ENCODE measurements at places on chromosomes 6 and 20.

GRCh38 chr6:70040766-70041165 is 174.4 kb downstream of the COL19A1 start:
- no peak for DNase-seq

DNA sequence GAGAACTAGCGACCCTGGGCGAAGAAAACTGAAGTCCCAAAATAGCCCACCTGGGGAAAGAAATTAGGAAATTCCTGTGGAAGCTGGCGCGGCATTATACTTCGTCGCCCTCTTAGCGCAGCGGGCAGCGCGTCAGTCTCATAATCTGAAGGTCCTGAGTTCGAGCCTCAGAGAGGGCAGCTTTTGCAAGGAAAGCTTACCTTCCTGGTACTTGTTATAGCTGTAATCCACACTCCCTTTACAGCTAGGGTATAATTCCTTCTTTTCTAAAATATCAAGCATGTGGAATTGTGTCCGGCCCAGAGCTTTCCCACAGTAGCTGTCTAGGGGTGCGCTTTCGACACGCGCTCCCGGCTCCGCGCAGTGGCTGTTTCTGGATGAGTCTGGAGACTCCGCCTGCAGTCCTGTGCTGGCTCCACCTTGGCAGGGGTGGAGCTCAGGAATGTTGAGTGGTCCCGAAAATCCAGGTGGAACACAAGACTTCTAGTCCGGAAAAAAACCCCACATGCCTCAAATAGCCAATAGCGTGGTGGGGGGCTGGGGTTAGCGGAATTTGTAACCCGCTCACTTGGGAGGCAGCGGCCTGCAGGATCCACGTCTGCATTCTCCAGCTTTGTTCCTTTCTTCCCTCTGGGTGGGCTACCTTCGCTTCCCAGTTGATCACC is 83.7 kb upstream of the ZNF322 start:
- peak; percentile 85 for DNase-seq

DNA sequence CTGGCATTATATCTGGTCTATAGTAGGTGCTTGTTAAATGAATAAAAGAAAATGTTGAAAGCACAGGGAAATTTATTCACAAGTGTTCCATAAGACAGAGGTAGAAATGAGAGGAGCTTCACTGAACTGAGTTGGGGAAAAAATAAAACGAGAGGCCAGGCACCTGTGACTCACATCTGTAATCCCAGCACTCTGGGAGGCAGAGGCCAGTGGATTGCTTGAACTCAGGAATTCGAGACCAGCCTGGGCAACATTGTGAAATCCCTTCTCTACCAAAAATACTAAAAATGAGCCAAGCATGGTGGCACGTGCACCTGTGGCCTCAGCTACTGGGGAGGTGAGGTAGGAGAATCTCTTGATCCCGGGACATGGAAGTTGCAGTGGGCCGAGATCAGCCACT is 28.1 kb upstream of the IBTK start:
- no peak for DNase-seq

- DNase-seq = peak; percentile 96
Observed at GRCh38 chr6:75098709-75099108, 107.1 kb downstream of the COL12A1 start.

- no peak for DNase-seq
Observed at GRCh38 chr6:35505999-35506412, 6.7 kb downstream of the TULP1 start.

DNA sequence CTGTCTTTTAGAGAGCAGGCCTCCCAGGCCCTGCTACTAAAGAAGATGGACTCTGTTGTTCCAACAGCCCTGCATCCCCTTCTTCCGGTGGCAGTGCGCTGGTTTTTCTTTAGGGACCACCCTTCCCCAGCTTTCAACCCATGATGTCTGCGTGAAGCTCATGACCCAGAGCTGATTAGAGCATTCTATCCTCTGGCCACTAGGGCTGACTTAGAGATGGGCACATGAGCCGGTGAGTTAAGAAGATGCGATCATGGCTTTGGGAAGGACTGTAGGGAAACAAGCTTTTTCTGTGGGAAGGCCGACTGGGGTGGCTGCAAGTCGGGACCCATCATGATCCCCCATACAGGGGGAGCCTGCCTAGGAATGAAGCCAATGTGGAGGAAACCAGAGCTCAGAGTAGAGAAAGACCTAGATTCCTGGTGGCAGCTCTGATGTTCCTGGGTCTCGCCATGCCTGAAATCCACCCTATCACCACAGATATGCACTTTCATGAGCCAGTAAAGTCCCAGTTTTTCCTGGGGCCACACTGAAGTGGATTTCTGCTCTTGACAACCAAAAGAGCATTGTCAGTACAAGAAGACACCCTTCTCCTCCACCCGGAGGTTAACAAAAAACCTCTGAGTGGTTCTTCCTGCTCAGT is 29.1 kb upstream of the STX16 start:
- DNase-seq = no peak

DNA sequence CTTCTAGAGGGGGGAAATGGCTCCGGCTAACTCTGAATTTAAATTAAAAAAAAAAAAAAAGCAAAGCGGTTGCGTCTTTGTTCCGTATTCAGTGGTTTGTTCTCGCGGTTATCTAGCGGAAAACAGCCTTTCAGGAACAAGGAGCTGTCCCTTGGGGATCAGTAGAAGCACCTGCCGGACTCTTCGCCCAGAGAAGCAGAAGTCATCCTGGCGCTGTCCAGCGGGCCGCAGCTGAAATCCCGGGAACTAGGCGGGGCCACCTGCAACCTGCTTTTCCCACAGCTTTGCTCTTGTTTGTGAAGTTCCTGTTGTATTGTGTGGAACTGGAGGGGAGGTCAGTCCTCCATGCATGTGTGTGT is 43.9 kb upstream of the GJE1 start:
- peak; percentile 56 for DNase-seq

DNA sequence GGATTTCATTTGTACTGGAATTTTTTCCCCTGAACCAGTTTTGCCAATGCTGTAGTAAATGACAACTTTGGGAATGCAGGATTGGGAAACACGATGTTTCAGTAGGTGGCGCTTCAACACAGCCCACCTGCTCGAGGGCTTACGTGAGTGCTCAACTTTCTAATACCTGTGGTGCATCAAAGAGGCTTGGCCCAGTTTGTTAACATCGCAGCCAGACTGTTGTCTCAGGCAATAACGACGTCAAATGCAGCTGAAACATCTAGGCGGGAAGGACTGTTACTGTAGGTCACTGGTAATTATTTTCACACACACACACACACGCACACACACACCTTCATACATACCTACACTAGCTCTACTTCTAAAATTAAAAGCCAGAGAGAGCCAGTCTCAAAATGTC is 815.5 kb upstream of the SLC35B3 start:
- DNase-seq = peak; percentile 66

DNA sequence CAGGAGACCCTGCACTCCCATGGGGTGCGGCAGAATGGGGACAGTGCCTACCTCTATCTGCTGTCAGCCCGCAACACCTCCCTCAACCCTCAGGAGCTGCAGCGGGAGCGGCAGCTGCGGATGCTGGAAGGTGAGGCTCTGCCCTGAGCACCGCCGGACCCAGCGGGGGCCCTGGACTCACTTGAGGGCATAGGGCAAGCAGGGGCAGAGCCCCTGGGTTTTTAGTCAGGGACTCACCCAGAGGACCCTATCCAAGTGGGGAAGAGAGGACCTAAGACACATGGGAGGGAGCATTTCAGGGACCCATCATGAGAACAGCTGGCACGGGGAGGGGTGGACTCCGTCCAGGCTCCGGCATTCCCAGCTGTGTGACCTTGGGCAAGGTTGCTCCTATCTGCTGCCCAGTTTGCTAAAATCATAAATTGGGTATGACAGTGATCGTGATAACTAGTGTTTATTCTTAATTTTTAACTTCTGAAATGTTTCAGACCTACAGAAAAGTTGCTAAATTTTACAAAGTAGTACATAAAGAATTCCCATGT is 9.8 kb downstream of the RBCK1 start:
- no peak for DNase-seq

DNA sequence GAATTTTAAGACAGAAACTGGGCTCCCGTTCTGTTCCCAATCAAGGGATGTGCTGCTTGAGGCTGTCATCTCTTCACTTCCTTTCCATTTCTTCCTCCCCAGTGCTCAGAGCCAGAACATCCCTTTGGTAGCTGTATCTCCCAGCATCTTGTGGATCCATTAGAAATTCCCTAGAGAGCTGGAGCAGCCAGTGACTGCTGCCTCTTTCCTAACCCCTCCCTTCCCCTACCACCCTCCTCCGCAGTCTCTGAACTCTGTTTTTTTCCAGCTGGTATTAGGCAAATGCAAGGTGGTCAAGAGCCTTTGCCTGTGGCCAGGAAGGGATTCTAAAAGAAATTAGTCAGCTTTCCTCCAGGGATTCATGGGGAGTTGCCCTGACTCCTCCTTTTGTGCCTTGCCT is 208.0 kb downstream of the EYA2 start:
- no peak for DNase-seq

DNA sequence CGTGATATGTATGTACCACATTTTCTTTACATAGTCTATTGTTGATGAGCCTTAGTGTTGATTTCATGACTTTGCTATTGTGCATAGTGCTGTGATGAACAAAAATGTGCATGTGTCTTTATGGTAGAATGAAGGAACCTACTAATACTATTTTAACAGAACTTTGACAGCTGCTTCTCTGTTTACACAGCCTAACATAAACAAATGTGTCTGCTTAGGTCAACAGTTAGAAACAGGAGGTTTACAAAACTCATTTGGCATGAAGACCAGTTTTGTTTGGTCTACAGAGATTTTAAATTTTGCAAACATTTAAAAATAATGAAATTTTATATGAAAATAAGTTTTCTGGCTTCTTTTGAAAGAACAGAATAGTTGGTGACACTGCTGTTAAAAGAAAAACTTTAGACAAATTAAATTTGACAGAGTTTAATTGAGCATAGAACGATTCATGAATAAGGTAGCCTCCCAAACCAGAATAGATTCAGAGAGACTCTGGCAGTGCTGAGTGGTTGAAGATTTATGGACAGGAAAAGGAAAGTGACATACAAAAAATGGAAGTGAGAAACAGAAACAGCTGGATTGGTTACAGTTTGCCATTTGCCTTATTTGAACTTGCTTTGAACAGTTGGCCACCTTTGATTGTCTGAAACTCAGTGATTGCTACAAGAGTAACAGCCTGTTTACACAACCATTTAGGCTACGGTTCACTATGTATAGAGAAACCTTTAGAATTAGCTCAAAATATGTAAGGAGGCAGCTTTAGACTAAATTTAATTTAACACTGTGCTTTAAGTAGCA is 715.8 kb upstream of the HS3ST5 start:
- no peak for DNase-seq

DNA sequence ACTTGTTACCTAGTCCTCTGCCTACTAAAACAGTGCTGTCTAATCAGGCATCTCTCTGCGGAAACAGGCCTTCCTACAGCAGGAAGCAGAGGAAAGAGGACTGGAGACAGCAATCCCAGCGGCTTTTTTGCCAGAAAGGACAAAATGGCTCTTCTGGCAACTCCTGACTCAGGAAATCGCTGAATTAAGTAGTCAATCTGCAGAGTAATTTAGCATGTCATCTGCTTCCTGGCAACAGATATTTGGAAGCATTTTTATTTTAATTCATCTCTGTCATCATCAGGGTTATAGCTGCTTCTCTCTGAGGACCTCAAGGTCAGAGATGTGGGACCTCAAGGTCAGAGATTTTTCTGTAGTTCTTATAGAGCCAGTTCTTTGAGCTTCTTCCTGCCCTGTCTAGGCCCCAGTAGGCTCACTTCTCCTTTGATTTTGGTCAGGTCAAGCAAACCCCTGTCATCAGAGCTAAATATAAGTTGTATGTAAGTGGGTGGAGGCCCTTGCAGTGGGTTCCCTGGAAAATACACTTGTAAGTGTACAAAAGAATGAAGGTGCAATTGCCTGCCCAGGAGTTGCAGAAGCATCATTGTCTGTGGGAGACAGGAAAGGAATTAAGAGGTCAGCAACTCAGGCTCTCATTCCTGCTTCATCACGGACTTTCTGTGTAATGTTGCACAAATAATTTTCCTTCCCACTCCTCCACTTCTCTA is 229.4 kb downstream of the ALDH8A1 start:
- no peak for DNase-seq

- no peak for DNase-seq
Observed at GRCh38 chr6:85118233-85118632, 331.6 kb upstream of the NT5E start.

DNA sequence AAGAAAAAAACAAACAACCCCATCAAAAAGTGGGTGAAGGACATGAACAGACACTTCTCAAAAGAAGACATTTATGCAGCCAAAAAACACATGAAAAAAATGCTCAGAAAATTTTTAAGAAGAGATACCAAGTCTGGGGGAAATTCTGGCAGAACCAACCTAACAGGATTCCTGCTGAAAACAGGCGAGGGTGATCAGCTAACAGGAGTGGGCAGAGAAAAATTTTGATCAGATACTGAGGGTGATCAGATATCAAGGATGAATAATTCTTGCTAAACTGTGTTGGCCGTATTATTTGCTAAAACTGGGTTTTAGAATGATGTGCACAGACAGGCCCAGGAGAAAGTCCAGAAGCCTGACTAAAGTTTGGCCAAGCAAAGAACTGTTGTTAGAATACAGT is 557.3 kb downstream of the CD109 start:
- DNase-seq = no peak

DNA sequence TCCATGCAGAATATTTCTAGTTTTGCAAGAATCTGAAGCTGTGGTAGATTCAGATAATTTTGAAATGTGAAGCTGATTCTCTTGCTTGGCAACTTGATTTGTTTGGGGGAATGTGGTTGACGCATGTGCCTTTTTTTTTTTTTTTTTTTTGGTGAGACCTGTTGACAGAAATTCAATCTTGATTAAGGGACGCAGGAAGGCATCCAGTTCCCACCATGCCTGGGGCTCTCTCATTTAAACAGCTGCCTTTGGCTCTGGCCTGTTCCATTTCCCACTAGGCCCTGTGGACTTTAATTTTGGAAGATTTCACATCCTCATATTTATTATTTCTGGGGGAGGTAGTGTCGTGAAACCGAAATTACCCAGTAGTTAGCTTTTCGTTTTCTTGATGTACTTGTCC is 8.6 kb downstream of the TPX2 start:
- no peak for DNase-seq

GRCh38 chr6:169795196-169795595 is 43.8 kb downstream of the ERMARD start:
- DNase-seq = no peak

GRCh38 chr20:63767456-63767855 is 27.9 kb downstream of the SLC2A4RG start:
- no peak for DNase-seq

GRCh38 chr6:11616200-11616611 is 78.7 kb downstream of the TMEM170B start:
- peak; percentile 76 for DNase-seq

- no peak for DNase-seq
Observed at GRCh38 chr6:150298676-150299075, 70.1 kb upstream of the IYD start.

GRCh38 chr6:136012943-136013342 is 161.4 kb downstream of the PDE7B start:
- no peak for DNase-seq

DNA sequence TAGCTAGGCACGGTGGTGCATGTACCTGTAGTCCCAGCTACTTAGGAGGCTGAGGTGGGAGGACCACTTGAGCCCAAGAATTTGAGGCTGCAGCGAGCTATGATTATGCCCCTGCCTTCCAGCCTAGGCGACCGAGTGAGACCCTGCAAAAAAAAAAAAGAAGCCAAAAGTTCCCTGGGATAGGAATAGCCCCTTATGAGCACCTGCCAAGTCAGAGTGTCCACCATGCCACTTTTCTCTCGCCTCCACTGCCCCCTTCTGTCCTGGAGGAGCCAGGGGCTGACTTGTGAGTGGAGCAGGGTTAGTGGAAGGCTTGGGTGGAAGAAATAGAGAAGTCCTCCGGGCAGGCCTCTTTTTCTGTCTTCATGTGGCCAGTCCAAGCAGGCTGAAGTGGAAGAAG is 12.1 kb upstream of the DDX27 start:
- DNase-seq = peak; percentile 23

Data from ELR (cell line).